ENCODE measurements at places on chromosomes 12 and 14. TPM values are rescaled to one million over a fixed set of nuclear protein-coding genes. Genes with fewer than 3 reads are reported as not detected.

Gene C12orf42
- 0.98 TPM for total RNA-seq

Gene RASAL1
- total RNA-seq, result 0.53 TPM

Gene KRT83
- not detected for total RNA-seq

Gene CLEC14A
- total RNA-seq, result not detected

All from activated naive CD4-positive, alpha-beta T cell treated with anti-CD3 and anti-CD28 coated beads, Interleukin-2, amount 10 ng/mL, durations not matched to agents 5 hours and 36 hours (primary cell).